ENCODE measurements at places on chromosomes 13 and 19.

DNA sequence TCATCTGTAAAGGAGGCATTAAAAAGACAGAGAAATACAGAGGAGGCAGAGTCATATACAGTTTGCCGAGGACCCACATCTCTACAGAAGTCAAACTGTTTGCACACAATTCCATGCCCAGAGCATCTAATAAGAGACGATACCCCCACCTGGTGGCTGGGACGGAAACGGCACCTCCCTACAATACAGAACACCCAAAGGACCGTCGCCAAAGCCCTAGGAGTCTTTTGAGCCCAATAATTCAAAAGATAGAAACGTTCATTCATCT is 703 bp upstream of the PLEKHG2 start:
- no peak for DNase-seq

- no peak for DNase-seq
Measured at GRCh38 chr19:48111280-48111679, 663 bp upstream of the PLA2G4C start.

- DNase-seq: no peak
Measured at GRCh38 chr13:111893071-111893606, 173.8 kb upstream of the SOX1 start.

DNA sequence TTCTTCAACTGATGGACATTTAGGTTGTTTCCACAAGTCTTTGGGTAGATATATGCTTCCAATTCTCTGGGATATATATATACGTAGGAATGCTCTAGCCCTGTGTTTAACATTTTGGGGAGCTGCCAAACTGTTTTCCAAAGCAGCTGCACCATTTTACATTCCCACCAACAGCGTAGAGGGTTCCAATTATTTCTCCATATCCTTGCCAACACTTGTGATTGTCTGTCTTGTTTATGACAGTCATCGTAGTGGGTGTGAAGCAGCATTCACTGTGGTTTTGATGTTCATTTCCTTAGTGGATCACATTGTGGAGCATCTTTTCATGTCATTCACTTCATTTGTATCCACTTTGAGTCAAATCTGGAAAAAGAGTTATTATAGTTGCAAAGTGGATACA is 4.7 kb upstream of the CBLC start:
- DNase-seq: no peak

GRCh38 chr19:362154-362553 is 17.6 kb upstream of the MIER2 start:
- DNase-seq: no peak

GRCh38 chr19:17772172-17772571 is 20.9 kb downstream of the FCHO1 start:
- DNase-seq: no peak

GRCh38 chr19:5372572-5373200 is 32.1 kb upstream of the PTPRS start:
- DNase-seq: no peak

GRCh38 chr13:45932676-45933075 is 81.1 kb upstream of the SIAH3 start:
- no peak for DNase-seq

DNA sequence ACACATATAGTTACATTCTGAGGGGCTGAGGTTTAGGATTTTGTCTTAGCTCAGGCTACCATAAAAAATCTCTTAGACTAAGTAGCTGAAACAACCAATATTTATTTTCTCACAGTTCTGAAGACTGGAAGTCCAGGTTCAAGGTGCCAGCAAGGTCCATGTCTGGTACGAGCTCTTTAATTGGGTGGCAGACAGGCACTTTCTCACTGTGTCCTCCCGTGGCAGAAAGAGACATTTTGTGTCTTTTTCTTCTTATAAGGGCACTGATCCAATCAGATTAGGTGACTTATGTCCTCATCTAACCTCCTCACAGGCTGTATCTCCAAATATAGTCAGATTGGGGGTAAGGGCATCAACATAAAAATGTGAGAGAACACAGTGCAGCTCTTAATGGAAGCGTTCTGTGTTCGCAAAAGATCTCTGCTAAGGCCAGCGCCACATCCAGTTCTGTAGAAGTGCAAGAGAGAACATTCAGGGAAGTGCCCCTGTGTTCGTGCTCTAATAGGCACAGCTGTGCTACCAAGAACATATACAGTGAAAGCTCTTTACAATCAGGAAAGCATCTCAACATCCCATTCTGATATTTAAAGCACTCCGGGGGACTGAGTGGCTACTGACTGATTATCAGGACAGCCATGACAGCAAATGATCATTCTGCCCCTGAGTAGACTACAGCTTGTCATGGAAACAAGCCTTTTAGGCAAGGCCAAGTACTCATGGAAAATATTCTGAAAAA is 819.2 kb downstream of the LIG4 start:
- no peak for DNase-seq

DNA sequence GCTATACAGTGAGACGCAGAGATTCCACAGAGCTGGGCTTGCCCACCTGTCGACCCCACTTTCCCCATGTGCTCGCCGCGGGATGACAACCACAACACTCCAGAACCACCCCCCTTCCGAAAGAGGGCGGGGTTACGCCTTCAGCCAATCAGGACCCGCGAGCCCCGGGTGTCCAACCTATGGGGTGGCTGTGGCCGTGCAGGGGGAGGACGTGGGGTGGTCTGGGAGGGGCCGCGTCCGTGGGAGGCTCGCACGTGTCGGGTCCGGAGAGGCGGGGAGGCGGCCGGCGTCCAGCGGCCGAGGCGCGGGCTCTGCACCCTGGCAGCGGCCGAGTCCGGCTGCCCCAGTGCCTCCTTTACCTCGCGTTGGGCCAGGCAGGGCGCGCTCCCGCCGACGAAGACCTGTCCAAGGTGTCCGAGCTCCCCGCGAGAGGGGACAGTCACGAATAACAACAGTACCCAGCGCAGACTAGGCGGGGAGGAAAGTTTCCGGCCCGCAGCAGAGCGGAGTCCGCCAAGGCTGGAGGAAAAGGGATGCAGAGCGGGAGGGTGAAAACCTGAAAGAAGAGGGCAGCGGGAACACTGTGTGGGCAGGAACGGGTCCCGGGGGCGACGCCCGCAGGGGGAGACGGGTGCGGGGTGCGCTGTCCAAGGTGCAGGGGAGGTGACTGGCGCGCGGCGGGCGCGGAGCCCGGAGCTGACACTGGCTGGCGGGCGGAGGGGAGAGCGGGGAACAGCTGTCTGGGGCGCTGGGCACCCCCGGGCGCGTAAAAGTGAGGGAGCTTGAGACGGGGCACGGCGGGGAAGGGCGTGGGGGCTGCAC is 911 bp downstream of the ENOX1 start:
- DNase-seq: no peak

GRCh38 chr19:38057959-38058690 is 151.1 kb downstream of the SIPA1L3 start:
- no peak for DNase-seq

DNA sequence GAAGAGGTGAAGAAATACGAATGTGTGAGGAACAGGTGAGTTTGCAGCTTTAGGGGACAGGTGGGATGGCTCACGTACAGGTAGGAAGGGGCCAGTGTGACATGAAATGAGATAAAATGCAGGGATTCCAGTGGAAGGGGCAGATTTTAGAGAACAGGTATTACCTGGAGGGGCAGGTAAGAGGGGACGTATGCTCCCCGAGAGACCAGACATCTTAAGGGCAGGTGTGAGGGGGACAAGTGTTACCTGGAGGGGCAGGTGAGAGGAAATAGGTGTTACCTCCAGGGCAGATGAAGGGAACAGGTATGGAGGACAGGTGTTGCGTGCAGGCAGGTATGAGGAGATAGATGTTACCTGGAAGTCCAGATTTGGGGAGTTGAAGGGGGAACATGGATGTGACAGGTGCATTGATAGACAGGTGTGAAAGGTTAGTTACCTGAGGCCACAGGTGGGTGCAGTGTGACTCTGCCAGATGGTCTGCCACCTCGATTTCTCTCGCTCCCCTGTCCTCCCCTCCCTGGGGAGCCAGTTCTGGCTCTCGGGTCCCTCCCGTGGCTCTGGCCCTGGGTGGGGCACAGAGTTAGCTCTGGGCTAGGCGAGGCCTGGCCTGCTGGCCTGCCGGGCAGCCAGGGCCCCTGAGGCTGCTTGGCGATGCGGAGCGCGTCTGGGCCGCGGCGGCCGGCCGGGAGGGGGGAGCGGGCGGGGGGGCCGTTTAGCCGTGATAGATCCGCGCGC is 2.1 kb downstream of the ERFL start:
- DNase-seq: no peak

GRCh38 chr13:42277618-42278276 is 5.8 kb downstream of the AKAP11 start:
- no peak for DNase-seq

GRCh38 chr13:74226791-74227475 is 92.7 kb upstream of the KLF12 start:
- no peak for DNase-seq

- no peak for DNase-seq
Measured at GRCh38 chr13:44322928-44323327, 50.7 kb upstream of the SERP2 start.

- DNase-seq: no peak
Measured at GRCh38 chr19:30311911-30312310, 60.3 kb upstream of the ZNF536 start.

- no peak for DNase-seq
Measured at GRCh38 chr13:92677571-92677970, 549.0 kb upstream of the GPC6 start.

DNA sequence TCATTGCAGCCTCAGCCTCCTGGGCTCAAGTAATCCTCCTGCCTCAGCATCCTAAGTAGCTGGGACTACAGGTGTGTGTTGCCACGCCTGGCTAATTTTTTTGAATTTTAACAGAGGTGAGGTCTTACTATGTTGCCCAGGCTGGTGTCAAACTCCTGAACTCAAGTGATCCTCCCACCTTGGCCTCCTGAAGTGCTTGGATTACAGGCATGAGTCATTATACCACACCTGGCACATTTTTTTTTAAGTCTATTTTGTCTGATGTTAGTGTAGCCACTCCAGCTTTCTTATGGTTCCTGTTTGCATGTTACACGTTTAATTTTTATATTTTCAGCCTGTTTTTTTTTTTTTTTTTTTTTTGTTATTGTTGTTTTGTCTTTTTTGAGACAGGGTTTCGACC is 24.8 kb downstream of the KDM4B start:
- DNase-seq: no peak

DNA sequence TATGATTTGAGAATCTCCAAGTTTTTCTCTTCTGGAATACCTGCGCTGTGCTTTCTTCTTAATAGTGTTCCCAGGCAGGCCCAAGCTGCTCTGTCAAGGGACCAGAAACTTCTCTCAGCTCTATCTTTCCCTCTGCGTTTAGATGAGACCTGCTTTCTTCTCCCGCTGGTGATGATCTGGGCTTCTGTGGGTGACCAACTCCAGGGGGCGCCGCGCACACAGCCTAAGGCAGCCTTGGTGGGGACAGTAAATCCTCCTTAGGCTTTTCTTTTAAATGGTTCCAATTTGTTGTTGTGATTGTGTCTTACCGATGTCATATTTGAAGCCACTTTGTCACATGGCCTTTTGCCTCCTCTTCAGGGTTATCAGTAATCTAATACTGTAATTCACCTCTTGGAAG is 439.4 kb upstream of the KLF12 start:
- DNase-seq: no peak

GRCh38 chr19:18862976-18863842 is 31.4 kb downstream of the UPF1 start:
- DNase-seq: no peak

- no peak for DNase-seq
Measured at GRCh38 chr13:78193846-78194245, 275.2 kb upstream of the EDNRB start.

All from GM19239 (cell line).